ENCODE measurements at places on chromosomes 12 and 14.

DNA sequence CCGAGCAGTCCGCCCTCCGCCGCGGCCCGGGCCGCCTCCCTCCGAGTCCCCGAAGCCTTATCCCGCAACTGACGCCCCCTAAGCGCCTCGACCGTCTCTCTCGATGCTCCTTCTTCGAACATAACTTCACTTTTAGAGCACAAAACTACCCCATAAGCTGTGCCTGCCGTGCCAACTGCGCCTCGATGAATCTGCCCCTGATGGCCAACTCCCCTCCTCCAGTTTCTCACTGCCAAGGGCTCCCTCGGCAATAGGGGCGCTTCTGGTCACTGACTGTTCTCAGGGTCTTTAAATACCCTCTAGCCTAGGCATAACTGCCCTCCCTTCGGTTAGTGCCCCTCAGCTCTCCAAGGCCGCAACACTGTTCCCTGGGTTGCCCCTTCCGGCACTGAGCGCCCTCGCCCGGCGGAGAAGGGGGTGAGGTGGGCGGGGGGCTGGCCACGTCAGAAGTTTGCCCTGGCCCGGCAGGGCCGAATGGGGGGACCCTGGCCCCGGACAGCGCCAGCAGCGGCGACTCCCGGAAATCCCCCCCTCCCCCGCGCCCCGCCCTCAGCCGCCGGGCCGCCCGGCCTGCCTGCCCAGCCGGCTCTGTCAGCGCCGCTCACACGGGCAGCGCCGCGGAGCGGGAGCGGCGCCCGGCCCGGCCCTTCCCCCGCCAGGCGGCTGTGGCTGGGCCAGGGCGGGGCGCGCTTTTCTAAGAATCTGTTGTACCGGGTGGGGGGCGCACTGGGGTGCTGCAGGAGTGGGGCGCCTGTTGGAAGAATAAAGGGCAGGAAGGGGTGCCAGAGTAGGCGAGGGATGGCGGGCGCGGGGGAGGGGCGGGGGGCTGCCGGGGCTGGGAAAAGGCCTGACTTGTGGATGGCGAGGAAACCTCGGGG is 10.6 kb downstream of the RARG start:
- peak; percentile 72 for DNase-seq

DNA sequence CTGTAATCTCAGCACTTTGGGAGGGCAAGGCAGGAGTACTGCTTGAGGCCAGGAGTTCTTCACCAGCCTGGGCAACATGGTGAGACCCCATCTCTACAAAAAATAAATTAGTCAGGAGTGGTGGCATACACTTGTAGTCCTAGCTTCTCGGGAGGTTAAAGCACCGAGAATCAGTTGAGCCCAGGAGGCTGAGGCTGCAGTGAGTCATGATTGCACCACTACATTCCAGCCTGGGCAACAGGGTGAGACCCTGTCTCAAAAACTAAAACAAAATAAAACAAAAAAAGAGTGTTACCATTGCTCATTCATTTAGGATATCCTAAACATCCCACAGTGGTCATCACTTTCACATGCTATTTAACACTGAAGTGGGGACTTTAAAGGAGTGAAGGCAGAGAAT is 7.8 kb downstream of the NEK9 start:
- no peak for DNase-seq

- DNase-seq: no peak
These were observed 69.2 kb downstream of the NOVA1 start for GRCh38 chr14:26528415-26529182.

GRCh38 chr12:10645910-10646309 is 27.9 kb downstream of the STYK1 start:
- no peak for DNase-seq

DNA sequence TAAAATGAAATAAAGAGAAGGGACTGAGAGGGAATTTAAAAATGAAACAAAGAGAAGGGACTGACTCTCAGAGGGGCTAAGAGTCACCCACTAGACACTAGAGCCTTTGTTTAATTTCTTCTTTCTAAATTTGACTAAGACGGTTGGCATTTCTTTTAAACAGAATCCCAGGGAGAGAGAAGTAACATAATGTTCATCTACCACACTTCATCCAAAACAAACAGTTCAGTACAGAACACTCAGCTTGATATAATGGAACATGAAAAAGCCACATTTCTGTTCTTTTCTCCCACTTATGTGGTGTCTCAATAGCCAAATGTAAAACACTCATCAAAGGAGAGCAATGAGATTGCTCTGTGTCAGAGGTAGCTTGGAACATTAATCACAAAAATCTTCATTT is 10.1 kb upstream of the NT5DC3 start:
- no peak for DNase-seq

DNA sequence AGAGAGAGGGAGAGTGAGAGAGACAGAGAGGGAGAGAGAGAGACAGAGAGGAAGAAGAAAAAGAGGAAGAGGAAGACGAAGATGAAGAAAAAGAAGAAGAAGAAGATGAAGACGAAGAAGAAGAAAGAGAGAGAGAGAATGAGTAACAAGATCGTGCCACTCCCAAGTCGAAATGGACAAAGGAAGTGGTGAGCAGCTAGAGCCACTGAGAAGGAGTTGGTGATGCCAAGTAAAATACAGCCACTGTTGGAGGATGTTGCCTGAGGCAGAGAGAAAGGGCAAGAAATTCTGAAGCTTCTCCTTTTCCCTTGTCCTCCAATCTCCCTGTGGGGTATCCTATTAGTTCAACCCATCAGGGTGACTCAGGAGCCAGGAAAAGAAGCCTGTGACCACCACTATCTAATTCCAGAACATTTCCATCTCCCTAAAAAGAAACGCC is 12.5 kb upstream of the ANAPC5 start:
- DNase-seq: no peak

GRCh38 chr12:48716168-48716492 is 377 bp downstream of the CCNT1 start:
- no peak for DNase-seq

DNA sequence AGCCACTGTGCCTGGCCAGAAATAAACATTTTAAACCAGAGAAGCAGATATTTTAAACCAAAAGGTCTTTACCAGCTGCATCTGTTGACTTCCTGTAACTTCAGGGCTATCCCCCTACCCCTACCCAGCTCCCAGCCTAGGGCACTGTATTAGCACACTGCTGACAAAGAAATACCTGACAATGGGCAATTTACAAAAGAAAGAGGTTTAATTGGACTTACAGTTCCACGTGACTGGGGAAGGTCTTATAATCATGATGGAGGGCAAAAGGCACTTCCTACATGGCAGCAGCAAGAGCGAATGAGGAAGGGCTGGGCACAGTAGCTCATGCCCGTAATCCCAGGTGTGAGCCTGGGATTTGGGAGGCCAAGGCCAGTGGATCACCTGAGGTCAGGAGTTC is 26.0 kb downstream of the GEMIN2 start:
- no peak for DNase-seq

- DNase-seq: peak; percentile 65
These were observed 58.7 kb downstream of the SSH1 start for GRCh38 chr12:108798551-108799221.

DNA sequence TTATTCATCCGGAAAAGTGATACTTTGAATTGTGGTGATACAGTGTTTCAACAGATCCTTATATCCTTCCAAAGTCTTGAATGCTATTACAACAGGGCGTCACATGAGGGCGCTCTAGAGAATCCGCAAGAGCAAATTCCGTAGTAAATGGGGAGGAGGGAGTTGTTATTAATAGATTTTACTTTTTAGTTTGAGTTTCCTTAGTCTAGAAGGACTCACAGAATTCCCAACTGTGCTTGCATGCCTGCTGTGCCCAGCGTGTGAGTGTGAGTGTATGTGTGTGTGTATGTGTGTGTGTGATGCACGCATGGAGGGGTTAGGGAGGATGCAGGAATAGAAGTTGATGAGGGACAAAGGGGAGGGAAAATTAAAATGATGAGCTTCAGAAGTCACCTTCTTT is 375.3 kb downstream of the C12orf75 start:
- DNase-seq: peak; percentile 77

DNA sequence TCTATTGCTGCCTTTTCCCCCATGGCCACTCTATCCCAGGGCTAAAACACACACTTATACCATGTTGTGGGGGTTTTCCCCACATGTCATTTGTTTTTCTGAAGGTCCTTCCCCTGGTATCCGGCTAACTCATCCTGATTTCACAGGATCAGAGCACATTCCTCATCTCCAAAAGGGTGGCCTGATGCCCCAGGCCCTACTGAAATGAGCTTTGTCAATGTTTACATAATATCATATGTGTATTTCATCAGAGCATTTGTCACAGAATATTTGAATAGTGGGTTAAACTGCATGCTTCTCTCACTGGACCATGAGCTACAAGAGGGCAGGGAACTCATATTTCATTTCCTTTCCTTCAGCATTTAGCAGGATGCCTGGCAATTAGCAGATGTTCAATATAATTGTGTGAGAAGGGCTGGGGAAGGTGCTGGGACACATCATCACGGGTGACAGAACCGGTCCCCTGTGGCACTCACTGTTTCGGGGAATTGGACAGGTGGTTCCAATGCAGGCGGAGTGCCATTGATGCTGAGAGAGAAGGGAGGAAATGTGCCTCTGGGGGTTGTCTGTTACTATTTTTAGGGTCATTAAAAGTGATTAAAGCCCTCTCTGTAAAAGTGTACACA is 26.8 kb downstream of the EMP1 start:
- DNase-seq: no peak

- no peak for DNase-seq
These were observed 836.7 kb upstream of the FOXG1 start for GRCh38 chr14:27929797-27930347.

GRCh38 chr14:93033983-93034670 is 81.6 kb downstream of the ITPK1 start:
- DNase-seq: no peak

- peak; percentile 43 for DNase-seq
These were observed 119.3 kb downstream of the DAD1 start for GRCh38 chr14:22469538-22470303.

GRCh38 chr12:79406993-79407392 is 283.8 kb downstream of the PAWR start:
- DNase-seq: no peak

- no peak for DNase-seq
These were observed 425.4 kb downstream of the MED13L start for GRCh38 chr12:115852054-115852453.

DNA sequence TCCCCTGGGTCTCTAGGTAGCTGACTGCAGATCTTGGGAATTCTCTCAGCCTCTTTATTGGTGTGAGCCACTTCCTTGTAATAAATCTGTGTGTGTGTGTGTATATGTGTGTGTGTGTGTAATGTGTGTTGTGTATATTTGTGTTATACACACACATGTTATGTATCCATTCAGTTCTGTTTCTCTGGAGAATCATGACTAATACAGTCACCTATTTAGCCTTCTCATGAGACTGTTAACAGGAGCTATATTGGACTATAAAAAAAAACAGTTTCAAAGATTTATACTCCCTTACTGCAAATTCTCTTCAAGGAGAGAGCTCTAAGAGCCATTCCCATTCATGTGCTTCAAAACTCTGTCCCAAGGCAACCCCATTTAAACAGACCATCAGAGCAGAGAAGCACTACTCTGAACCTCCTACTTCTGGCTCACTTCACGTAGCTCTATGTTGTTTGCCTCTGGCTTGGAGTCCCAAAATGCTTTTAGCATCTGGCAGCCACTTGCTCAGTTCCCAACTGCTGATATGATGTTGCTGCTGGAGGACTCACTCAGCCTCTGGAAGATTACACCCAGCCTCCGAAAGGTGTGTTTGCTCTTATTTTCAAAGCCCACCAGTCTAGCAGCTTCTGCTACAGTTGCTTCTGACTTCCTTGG is 48.7 kb upstream of the KITLG start:
- no peak for DNase-seq

GRCh38 chr14:106843951-106844483 is 1317.6 kb downstream of the TMEM121 start:
- DNase-seq: no peak

- DNase-seq: peak; percentile 77
These were observed 28.6 kb downstream of the SUDS3 start for GRCh38 chr12:118404876-118405521.

DNA sequence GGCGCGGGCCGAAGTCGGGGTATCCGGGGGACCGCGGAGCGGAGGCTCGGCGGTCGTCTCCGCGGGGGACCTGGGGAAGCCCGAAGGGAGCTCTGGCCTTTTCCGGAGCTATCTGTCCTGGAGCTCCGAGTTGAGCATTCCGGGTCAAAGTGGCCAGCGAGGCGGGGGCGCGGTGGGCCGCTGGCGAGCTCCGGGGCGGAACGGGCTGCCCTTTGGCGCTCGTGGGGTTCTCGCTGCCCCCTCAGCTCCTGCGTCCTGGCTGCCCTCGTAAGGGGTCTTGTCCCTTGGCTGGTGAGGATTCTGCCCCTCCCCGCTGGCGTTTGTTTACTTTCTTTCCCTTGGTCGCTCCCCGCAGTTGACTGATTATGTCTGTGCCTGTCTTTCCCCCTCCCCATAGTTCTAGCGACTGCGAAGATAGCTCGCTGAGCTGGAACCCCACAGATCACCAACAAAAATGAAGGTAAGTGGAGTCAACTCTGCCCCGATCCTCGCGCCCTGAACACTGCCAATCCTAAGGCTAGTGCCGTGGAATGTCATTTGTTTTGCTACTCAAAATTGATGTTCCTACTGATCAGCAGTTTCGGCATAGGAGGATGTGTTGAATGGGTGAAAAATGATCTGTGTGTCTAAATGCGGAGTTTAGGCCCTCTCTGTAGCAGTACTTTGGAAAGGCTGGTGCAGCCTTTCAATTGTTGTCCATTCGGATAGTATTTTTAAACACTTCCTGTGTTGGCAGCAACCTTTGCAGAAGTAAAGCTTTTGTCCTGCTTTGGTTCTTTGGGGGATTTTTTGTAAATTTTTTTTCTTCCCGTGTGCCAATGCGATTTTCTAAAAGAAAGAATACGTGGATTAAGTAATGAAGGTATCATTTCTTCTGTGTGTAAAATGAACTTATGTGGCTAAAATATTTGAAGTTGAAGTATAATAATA is 1.3 kb downstream of the ARID4A start:
- DNase-seq: peak; percentile 46

DNA sequence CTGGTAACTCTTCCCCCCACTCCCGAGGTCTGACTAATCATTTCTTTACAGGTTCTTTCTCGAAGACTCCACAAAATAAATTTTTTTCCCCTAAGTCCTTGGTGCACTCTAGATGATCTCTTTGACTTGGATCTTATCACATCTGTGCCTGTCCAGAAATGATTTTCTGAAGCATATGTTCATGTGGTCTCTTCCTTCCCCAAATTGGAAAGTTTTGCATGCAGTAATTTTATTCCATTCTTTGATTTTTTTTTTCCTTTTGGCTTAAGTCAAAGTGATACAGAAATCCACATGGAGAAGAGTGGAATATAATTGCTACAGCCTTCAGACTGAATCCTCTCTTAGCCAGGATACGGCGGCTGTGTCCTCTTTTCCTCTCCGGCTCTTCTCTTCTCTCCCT is 213.3 kb downstream of the BMP4 start:
- no peak for DNase-seq

- DNase-seq: peak; percentile 43
These were observed 841 bp downstream of the CALM1 start for GRCh38 chr14:90397425-90398314.

DNA sequence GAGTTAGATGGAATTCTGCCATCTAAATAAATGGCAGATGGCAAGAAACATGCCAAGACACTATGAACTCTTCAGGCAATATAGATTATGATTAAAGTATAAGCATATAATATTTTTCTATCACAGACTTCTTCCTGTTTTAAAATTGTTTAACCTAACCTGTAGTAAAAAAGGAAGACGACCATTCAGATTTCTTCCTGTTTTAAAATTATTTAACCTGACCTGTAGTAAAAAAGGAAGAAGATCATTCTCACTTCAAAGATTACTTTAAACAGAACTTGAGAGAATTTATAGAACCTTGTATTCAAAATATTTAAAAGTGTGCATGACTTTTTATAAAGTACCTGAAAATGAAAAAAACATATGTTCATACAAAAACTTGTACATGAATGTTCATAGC is 63.5 kb downstream of the RPS6KA5 start:
- no peak for DNase-seq
